ENCODE measurements at places on chromosomes 1 and 21. TPM values are rescaled to one million over a fixed set of nuclear protein-coding genes. Genes with fewer than 3 reads are reported as not detected.

MYOC gene
- not detected for total RNA-seq

DNA sequence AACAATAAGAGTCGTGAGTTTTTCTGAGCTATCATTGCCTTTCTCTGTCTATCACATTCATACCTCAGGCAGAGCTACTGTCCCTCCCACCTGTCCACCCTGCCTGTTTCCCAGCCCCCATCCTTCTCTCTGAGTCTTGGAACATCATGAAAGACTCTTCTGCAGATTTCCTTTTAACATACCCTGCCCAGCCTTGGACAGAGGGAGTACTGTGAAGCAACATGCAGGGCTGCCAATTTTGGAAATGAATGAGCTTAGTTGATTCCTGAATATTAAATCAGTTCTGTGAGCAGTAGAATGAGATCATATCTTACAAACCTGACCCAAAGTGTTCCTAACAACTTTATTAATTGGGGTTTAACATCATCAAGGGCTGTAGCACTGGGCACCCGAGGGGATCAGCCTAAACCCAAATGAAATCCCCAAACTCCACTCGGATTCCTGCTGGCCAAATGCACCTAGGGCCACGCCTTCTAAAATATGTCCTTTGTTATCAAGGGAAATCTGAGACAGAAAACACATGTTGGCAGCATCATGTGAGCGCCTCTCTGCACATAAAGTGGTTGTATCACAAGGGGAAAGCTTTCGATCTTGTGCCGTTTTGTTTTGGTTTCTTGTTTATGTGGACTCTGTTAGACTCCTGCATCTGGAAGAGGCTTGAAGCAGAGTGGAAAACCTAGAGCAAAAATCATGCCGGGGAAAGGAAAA is 357.6 kb downstream of the KIF26B start:
- peak; percentile 74 for DNase-seq

KRTAP11-1 gene
- not detected for total RNA-seq

- DNase-seq: no peak
Observed at GRCh38 chr1:42469727-42470126, 6.6 kb downstream of the CCDC30 start.

DNA sequence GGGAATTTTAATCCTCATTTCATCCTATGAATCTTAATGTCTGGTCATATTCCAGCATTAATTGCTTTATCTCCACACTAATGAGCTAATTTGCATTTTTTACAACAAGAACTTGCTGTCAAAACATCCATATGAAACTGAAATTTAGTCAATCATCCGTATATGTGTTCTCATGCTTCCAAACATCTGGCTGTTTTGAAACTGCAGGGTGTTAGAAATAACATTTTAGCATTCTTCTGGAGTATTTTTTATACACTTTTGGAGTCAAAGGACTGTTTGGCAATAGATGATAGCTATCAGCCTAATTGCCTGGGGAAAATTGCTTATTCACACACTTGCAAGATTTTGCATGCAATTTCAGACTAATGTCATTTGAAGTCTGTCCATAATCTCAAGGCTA is 1639.3 kb downstream of the KCNT2 start:
- no peak for DNase-seq

GRCh38 chr1:245156736-245157505 is 2.1 kb downstream of the KIF26B start:
- no peak for DNase-seq

GRCh38 chr1:39196244-39197215 is 8.0 kb upstream of the MACF1 start:
- peak; percentile 67 for DNase-seq

DNA sequence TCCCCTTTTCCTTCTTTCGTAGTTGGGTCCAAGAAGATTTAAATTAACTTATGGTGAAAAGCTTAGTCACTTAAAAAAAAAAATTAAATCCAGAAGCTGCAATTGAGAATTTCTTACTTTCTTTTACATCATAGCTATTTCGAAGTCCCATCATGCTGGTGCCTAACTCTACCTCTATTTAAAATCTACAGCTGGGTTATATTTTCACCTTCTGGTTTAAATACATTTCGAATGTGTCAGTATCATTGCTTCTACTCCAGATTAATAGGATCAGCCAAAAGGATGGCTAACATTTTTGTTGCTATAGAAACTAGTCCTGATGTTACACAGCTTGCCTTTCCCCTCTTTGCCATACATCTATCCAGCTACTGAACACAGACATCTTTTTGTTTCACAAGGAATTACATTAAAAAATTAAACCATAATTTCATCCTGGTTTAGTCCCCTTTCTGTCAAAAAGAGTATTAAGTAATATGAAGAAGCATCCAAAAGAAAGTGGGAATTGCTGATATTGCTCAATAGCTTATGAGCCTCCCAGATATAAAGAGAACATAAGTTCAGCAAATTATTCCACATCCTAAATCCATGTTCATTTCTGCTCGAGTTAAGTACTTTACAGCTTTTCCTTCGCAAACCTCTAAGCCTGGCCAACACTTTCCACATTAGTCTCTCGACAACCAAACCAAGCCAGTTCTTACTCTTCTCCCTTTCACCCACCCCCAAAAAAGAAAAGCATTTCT is 396.7 kb upstream of the DAB1 start:
- no peak for DNase-seq

SAMD11 gene
- total RNA-seq: 2.2 TPM

CHI3L1 gene
- total RNA-seq: 136 TPM

GRCh38 chr1:43847290-43847689 is 86.3 kb upstream of the ARTN start:
- DNase-seq: peak; percentile 58

DNA sequence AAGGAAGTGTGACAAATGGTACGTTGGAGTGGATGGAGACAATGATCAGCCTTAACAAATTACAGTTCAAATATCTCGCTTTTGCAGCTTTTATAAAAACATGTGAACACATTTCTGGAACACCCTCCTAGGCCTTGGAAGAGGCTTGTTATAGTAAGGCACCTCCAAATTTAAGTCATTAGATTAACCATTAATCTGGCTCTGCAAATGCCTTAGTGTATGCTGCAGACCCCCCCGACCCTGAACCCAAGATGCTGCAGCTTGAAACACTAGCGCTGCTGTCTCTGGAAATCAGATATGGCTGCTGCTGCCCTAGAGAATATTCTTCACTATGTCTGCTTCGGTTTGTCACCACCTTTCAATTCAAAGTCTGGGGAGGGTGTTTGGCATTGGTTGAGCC is 196.4 kb downstream of the MIS18A start:
- no peak for DNase-seq

Data from fibroblast of villous mesenchyme (primary cell).